ENCODE measurements at places on chromosomes 3 and 15.

- DNase-seq = no peak
Observed at GRCh38 chr3:190853464-190853863, 9.0 kb downstream of the GMNC start.

DNA sequence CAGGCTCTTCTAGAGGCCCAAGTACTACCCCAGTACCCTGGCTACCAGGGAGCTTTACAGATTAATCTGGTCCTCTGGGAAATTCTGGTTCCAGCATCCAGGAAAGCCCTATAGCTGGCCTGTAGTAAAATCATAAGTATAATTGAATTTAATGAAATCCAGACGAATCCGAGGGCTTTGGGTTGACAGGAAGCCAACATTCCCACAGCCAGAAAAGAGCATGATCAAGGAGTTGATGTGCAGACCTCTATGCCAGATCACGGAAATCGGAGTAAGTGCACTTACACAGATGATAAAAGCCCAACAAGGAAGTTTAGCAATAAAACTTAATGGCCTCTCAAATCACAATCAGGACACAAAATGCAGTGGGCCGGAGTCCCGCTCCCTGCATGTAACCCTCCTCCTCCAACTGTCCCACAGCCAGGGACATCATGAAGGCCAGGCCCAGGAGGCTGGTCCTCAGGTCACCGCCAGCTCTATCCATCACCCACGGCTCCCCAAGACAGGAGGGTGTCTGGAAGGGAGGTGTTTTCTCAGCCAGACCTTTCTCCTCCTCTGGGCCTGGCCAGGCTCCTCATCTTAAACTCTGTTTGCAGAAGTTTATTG, 62.8 kb upstream of the SEC22A start:
- DNase-seq = no peak

GRCh38 chr3:171054921-171055320, 28.4 kb upstream of the SLC2A2 start:
- no peak for DNase-seq

DNA sequence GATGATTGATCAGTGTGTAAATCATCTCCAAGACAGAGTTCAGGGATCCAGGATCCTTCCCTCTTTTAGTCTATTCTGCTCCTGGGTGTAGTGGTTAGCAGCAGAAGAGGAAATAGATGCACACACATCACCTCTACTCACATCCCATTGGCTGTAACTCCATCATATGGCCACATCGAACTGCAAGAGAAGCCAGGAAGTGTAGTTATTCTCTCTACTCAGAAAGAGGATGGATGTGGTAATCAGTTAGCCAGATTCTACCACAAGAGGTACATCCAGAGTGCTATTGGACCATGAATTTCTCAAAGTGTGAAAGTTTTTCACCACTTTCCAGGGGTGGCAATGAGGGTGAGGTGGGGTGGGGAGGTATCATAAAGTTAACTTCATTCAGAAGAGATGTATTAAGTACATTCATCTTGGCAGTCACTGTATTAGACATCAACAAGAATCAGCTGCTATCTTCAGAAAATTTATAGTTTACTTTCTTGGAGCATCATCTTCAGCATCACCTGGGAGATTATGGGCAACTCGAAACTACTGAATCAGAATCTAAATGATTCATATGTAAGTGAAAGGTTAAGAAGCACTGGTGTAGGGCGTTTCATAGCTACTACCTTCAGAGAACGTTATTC, 60.6 kb upstream of the GAP43 start:
- no peak for DNase-seq

DNA sequence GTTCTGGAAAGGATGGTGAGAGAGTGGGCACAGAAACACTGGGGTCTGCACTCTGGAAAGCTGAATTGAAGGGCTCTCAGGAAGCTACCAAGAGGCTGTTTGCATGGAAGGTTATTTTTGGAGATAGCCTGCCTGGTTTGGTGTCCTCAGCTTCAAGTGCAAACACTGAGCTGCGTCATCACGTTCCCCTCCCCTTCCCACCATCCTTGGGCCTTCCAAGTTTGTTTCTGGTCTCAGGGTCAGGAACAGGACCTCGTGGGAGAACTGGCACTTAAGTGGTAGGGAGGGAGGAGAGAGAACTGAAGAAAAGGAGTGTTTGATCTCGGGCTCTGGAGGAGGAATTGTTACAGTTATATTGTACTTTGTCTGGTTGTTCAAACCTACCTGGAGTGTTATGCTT, 10.6 kb downstream of the ST6GAL1 start:
- DNase-seq = no peak

GRCh38 chr3:123546133-123546755, 38.6 kb downstream of the HACD2 start:
- no peak for DNase-seq

DNA sequence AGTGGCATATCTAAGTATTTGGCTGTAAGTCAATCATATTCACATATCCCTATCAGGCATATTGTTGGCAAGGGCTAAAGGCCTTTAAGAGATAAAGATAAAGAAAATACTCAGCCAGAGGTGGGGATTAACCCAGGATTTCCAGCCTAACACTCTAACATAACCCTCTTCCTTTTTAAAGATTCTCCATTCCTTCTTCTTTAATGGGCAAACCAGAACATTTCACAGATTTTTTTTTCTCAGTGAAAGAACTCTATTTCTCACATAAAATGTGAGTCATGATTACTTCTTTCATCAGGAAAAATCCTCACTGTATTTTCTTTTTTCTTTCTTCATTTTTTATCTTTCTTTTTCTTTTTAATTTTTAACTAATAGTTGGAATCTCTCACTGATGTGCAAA, 200.4 kb downstream of the NR1D2 start:
- DNase-seq = no peak

- no peak for DNase-seq
Observed at GRCh38 chr15:50820808-50821382, 55.4 kb upstream of the SPPL2A start.
